ENCODE measurements at places on chromosomes 3 and 15.

GRCh38 chr3:109644332-109644731, 307.0 kb upstream of the DPPA4 start:
- no peak for DNase-seq

DNA sequence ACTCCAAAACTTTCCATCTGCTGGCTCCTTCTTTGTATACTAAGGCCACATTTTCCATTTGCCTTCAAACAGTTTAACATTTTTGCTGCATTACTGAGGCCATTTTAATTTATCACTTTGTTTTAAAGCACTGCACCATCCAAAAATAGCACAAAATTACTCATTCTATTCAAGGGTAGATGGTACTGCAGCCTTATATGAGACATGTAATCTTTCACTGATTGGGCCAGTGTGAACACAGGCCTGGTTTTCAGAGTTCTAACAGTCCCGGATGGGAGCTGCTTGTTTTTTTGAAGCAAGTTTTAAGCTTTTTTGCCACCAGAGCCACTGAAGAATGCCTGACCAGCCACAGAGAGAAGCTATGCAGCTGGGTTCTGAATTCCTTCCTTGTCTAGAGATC, 172.3 kb upstream of the TSC22D2 start:
- no peak for DNase-seq

GRCh38 chr3:195570344-195570743, 13.4 kb downstream of the APOD start:
- DNase-seq = no peak

- DNase-seq = no peak
Measured at GRCh38 chr3:43364926-43365325, 78.6 kb downstream of the SNRK start.

GRCh38 chr3:22296601-22297000, 545.6 kb upstream of the ZNF385D start:
- no peak for DNase-seq

DNA sequence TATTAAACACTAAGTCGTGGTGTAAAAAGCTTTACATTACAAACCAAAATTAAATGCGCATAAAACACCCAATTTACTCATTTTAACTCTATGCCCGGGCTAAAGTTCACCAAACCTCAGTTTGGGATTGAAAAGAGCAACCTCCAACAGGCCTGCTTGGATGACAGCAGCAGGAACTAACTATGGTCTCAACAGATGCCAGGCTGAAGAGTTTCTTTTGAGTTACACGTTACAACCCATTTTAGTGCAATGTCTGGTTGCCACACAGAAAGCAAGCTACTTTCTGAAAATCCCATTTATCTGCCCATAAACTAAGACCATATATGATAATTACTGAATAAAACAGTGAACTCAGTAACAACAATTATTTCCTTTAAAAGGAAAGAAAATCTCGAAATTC, 2.2 kb downstream of the SATB1 start:
- peak; percentile 25 for DNase-seq

GRCh38 chr15:45637552-45638033, 2.8 kb downstream of the SQOR start:
- DNase-seq = peak; percentile 76

DNA sequence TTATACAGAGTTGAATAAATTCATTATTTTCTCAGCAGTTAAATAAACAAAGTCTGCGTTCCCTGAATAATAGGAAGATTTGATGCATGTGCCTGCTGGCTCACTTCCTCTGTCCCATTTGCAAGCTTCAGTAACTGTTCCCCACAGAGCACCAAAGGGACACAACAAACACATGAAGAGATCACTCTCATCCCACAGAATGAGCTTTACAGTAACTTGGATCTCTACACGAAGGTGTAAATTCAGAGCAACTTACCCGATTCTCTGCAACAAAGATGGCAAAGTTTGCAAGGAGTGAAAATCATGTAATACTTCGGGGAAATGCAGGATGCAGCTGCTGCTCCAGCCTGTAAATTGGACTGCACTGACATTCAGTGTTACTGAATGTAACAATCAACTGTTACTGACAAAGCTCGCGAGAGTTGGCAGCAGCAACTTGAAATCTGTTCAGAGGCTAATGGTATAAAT, at the start of gene BCHE:
BCHE (minus strand) TSS at position 366 of the 468 bp plus-strand sequence. CDS start 6,390 bp downstream, outside the sequence.
- no peak for DNase-seq

GRCh38 chr3:107822308-107822707, 268.5 kb downstream of the CD47 start:
- DNase-seq = no peak

GRCh38 chr15:68608206-68608843, 29.5 kb downstream of the CORO2B start:
- no peak for DNase-seq

GRCh38 chr3:127734754-127735473, 62.2 kb downstream of the ABTB1 start:
- no peak for DNase-seq

DNA sequence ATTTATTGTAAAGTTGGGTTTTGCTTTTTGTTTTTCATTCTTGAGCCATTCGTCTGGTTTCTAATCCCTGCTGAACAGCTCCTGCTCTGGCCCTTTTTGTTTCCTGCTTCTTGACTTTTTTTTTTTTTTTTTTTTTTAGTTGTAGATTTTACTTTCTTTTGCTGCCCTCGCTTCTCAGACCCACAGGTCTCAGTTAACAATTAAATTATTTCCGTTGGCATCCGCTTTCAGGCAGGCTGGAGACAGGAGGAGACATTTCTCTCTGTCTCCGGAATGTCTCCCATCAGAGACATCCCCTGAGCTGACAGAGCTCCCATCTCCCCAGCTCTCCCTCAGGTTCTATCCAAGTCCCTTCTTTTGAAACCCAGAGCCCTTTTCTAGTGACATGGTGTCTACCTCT, 68.6 kb downstream of the SLC6A6 start:
- DNase-seq = no peak

DNA sequence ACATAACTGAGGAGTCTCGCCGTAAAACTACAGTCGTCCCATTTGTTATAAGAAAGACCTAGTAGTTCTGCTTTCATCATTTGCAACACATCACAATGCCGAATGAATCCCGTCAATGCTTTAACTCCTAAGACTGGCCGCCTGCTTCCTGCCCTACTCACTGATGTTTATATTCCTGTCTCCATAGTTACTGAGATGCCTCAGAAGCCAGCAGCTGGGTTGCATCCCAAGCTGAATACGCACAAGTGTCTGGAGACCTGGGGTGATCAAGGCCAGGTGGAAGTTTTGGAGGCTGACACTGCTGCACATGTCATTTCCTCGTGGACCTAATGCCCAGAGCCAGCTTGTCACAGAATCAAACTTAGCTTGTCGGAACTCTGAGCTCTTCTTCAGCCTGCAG, 95.2 kb upstream of the UBE2E1 start:
- DNase-seq = no peak

DNA sequence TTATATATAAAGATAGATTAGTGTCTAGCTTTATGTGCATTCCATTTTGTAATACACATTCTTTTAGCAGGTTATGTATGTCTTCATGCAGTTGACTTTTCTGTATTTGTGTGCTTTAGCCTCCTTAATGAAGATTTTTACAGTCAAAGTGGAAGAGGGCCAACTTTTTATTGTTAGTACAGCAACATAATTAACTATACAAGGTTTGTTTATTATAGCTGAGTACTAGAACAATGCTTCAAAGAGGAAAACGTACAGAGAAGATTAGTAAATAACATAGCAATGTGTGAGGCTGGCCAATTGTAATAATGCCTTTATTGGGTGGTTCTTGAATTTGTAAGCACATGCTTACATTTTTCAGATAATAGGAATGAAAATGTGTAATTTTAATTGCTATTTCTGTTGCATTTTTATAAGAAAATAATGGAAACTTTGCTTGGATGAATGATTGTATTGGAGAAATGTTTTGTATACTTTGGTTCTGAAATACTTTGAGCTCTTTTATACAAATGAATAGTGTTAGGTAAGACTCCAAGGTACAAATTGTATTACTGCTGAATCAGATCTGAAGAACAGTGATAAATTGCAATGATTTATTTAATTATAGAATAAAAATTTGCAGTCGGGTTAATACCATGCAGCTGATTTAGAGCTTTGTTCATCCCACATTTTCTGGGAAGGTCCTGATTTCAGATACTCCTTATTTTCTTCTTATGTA, 41.4 kb downstream of the UBE2E2 start:
- no peak for DNase-seq

Data from activated naive CD4-positive, alpha-beta T cell treated with anti-CD3 and anti-CD28 coated beads for 36 hours (primary cell).